ENCODE measurements at places on chromosomes 6 and 20.

DNA sequence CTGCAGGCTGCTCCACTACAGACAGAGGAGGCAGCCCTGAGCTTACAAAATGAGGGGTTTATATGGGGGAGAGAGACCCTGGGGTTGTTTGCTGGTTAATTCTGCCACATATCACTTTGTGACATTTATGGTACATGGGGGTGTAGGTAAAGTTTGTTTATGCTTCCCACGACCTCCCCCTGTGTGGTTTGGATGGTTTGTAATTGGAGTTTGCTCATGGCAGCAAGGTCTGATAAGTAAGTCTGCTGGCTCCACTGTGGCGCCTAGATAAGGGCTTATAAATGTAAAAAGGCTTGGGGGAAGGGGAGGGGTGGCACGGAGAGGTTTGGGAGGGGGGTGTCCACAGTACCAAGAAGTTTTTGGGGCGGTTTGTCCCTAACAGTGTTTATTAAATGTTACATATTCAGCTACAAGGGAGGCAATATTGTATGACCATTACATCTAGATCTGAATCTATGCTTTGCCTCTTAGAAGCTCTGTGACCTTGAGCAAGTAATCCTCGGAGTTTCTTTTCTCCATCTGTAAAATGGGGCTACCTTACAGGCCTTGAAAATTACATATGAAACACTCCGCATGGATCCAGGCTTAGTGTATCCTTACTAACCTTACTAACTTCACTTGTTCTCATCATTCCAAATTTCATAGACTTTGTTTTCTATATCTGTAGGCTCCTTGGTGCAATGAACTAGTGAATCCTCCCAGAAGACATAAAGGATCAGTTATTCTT is 204.8 kb upstream of the NOX3 start:
- DNase-seq, result no peak

- no peak for DNase-seq
These were observed 9.5 kb upstream of the PARD6B start for GRCh38 chr20:50721881-50722281.

DNA sequence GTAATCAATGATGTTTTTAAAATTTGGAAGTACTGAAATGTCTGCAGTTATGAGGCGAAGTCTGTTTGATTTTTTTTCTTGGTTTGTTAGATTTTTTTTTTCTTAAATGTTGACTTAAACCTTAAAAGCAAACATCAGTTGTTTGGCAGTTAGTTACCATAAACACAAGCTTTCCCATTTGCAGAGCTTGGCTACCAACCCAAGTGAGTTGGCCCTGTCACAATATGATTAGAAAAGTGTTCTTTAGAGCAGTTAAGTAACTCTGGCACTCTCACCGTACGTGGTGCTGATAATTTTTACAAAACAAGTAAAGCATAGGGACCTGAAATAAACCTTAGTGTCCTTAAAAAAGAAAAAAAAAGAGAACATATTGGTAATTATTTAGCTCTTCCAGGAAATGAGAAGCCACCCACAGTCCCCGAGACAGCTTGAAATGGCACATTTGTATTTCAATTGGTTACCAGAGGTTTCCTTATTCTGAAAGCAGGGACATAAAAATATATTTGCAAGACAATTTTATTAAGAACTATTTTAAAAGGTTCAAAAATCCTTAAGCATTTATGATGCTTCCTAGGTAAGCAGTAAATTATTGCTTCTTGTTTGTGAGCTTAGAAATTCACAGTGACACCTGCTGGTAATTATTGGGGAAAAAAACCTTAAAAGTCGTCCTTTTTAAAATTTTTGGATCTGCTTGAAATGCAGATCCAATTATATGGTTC is 3.9 kb downstream of the HEY2 start:
- DNase-seq, result no peak

GRCh38 chr6:113733381-113733780 is 123.8 kb upstream of the MARCKS start:
- no peak for DNase-seq

DNA sequence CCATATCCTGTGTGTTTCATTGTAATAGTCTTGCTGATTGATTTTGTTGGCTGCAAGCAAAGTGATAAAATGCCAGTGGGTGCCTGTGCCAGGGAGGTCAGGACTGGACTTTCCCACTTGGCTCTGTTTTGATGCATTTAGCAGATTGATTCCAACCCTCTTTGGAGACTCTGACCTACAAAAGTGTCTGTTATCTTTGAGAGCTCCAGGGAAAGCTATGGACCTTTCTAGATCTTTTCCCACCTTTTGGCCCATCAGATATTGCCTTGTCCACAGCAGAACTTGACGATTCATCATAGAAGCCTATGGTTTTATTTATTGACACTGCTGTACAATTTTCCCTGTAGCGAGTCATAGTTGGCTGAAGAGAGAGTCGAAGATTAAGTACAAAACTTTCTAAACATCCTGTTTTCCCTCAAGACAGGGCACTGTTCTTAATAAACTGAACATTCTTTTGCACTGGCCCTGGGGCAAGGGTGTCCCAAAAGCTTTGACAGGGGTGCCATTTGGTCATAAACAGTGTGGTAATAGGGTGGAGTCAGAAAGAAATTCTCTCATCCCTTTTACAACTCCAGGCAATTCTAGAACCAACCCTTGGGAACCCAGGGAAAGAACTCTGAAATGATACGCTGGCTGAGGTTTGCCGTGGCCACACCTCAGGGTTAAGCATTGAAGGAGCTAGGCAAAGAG is 53.7 kb downstream of the E2F3 start:
- no peak for DNase-seq
